IPS DF 19.7 (cell line): ENCODE measurements at places on chromosomes 5 and 9.

DNA sequence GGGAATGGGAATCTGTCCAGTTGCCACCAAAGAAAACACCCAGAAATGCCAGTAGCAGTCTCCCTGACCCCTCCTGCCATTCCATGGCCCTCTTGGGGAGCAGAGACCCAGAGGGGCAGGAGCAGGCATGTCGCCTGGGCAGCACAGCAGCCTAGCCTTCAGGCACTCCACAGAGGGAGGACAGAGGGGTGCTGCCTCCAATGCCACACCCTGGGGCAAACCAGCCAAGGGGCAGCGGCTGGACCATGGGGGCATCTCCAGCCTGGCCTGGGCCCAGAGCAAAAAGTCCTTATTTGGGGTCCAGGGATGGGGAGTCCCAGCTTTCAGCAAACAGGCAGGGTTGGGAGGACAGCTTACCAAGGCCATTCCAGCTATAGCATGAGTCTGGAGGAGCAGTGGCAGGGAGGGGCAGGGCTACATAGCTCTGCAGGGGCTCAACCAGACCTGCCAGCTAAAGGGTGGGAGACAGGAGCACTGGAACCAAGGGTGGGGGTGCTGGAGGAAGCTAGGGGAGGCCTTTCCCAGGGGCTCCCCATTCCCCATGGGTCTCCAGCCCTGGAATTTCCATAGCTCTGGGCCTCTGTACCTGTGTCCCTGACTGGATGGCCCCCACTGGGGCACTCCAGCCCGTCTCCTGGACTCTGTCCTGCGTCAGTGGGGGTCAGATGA lies 6.7 kb downstream of the BRD3 start:
- no peak for DNase-seq

- no peak for DNase-seq
Observed at GRCh38 chr5:31638345-31638744, 586 bp upstream of the PDZD2 start.

DNA sequence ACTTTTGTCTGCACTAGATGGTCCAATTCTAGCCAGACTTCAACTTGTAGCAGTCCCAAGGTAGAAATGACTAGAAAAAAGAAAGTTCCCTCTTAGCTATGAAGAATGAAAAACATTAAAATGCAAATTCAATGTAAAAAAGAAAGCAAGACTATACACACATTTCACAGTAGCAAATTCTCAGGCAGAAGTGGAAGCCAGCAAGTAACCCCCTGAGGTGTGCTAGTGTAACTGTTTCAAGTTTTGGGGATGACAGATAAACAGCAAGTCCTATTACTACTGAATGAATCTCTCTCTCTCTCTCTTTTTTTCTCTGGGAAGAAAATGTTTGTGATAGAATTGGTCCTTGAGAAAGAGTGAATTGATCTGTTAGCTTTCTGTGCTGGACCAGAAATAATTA lies 185.6 kb downstream of the EFNA5 start:
- no peak for DNase-seq

DNA sequence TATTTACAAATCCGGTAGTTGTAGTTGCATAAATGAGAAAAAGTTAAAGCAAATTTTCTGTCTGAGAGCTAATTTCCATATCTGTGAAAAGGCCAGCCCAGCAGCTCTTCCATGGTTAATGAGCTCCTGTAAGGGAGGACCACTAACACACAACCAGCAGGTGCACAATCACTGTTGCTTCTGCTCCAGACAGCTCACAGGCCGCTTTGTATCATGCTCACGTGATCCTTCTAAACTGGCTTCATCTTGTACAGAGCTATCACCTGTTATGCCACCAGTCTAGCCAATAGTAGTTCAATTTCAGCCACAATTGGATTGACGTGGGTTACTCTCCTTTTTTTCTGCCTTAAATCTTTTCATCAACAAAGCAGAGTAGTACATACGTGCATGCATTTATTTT lies 38.3 kb upstream of the FBXL17 start:
- DNase-seq, result no peak

DNA sequence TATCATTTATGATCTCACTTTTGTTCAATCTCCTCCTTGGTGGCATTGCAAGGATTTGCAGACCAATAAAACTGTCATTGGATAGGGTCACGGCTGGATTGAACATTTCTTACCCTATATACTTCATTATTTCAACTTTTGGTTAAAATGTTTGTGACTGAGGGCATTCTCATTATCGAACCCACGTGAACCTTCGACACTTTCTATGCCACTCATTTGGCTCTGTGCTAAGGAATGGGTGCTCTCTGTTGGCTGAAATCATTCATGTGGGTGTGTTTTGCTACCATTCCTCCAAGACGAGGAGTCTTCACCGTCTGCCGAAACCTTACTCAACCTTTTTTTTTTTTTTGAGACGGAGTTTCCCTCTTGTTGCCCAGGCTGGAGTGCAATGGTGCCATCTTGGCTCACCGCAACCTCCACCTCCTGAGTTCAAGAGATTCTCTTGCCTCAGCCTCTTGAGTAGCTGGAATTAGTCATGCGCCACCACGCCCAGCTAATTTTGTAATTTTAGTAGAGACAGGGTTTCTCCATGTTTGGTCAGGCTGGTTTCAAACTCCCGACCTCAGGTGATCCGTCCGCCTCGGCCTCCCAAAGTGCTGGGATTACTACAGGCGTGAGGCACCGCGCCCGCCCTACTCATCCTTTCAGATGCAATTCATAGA lies 62.5 kb downstream of the CSNK1A1 start:
- no peak for DNase-seq

DNA sequence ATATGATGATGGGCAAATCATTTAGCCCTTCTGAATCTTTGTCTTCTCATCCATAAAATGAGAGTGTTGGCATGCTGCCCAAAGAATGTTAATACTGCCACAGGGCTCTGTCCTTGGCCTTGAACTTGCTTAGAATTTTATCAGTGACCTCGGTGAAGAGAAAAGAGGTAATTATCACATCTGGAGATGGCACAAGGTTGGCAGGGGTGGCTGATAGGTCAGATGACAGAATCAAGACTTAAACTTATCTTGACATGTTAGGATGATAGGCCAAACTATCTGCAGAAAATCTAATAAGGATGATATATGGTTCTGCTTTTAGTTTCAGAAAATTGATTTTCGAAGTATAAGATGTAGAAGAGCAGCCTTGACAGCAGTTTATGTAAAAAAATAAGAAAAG lies 599.1 kb upstream of the CLINT1 start:
- DNase-seq, result no peak
